ENCODE measurements at places on chromosomes 1 and 21.

- no peak for DNase-seq
Observed at GRCh38 chr1:245615001-245615400, 460.2 kb downstream of the KIF26B start.

- DNase-seq, result no peak
Observed at GRCh38 chr1:31382379-31382989, 9.6 kb upstream of the FABP3 start.

GRCh38 chr1:197469620-197470210 is 201.7 kb downstream of the CRB1 start:
- no peak for DNase-seq

DNA sequence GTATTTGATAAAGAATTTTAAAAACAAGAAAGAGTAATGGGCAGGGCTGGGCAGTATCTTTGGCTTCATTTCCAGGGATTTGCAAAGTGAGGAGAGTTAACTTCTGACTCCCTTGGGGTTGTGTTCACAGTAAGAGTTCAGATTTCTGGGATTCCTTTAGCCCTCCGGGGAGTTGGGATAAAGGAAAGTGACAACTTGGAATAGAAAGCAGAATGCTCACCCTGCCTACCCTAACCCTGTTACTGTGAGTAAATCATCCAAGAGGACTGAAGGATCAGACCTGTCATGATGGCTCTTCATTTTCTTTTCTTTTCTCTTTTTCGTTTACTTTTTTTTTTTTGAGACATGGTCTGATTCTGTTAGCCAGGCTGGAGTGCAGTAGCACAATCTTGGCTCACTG is 76.1 kb downstream of the CACHD1 start:
- no peak for DNase-seq

- DNase-seq, result no peak
Observed at GRCh38 chr1:1310476-1311053, 2.2 kb downstream of the PUSL1 start.

DNA sequence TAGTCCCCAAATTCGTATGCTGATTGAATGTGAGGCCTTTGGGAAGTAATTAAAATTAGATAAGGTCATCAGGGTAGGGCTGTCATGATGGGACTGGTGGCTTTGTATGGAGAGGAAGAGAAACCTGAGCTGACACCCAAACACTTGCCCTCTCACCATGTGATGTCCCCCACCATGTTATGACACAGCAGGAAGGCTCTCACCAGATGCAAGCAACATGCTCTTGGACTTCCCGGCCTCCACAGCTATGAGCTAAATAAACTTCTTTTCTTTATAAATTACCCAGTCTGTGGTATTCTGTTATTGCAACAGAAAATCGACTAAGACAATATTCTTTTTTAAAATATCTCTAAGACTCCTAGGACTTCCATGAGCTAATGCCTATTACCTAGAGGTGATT is 43.6 kb upstream of the GUCA2B start:
- DNase-seq, result no peak

- no peak for DNase-seq
Observed at GRCh38 chr1:20351911-20352701, 61.4 kb downstream of the VWA5B1 start.

DNA sequence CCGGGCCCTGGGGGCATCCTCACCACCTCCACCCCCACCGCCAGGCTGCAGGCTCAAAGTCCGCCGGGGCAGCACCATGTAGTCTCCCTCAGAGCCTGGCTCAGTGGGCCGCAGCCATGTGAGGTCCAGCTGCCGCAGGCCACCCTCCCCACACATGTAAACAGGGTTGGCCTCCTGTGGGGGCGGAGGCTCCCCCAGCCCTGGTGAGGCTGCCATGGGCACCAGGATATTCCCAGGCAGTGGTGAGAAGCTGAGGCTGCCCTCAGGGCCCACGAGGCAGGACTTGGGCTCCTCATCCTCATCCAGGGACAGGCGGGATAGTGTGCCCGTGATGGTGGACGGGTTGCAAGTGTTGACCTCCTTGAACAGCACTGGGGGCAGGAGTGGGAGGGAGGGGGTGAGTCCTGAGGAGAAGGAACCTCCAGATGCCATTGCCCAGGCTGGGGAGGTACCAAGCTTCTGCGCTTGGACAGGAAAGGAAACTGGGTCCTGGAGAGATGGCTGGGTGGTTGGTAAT is 27.3 kb upstream of the COL16A1 start:
- DNase-seq, result no peak

Data from NCI-H187 (cell line).